ENCODE measurements at places on chromosomes 7 and 10. TPM values are rescaled to one million over a fixed set of nuclear protein-coding genes. Genes with fewer than 3 reads are reported as not detected.

Gene PRSS2
- total RNA-seq = not detected

Gene CYP2C19
- 0.16 TPM for total RNA-seq

Gene CALY
- 4.7 TPM for total RNA-seq

Gene MRLN
- not detected for total RNA-seq

DNA sequence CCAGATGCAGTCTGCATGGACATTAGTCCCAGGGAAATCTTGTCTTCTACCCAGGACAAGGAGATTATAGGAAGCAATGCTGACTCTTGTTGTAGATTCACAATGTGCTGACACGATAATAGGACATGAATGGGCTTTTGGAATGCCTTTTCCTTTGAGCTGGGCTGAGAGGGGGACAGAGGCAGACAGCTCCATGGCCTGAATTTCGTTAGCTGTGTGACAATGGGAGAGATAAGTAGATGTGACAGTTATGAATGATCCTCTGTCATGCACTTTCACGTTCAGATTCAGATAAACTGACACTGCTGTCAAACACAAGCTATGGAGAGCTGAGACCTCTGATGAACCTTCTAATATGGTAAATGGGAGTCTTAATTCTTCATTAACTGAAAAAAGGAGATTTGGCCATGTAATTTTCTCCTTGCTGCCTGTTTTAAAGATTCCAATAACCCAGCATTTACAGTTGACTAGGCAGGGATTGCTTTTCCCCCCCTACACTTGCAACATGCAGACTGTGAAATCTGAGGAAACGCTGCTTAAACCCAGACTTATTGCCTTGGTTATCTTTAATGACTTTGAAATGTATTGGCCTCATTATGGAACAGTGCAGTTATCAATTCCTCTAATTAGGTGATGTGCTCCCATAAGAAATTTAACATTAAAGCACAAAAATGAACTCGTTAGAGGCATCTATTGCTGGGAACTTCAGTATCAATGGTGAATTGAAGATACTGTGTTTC is 669.3 kb downstream of the AUTS2 start:
- DNase-seq = no peak

DNA sequence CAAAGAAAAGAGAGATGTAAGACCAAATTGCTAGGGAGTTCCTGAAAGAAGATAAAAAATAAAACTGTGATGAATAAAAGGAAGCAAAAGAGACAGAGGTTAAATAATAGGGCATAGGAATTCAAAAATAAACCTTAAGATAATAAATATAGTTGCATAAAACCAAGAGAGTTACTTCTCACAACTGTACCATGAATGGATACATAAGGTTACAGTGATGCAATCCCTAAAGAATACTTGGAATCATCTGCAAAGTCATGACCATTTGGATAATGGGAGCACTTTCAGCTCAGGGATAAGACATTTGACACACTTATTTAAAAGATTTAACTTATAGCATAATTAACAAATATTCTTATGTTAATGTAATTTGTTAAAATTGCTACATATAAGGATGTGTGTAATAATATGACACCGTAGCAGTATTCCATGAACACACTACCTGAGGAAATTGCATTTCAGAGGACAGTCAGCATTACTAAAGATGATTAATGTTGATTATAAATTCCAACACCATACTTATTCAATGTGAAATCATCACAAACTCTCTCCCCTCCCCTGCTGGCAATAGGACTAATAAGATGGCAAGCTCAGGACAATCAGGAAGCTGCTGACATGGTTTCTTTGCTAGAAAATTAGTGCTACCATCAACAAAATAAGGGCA is 202.1 kb upstream of the AKR1E2 start:
- DNase-seq = no peak

DNA sequence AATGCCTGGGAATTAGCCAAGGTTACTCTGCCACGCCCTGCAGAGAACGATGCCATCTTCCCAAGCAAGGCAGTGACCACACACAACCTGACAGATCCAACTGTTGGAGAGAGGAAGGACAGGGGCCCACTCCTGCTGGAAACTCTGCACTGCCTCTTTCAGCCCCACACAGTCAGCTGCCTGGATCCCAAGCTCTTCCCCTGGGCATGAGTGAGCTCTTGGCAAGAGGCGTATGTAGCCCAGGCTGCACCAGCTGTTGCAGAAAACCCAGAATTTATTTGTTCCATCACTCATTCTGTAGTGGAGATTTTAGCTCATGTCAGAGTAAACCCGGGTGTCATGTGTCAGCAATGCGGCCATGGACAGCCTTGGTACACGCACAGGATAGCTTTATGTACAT is 135.1 kb upstream of the TRIM24 start:
- no peak for DNase-seq

All from occipital lobe (tissue), 3 donors.